ENCODE measurements at places on chromosomes 13 and 19. TPM values are rescaled to one million over a fixed set of nuclear protein-coding genes. Genes with fewer than 3 reads are reported as not detected.

Gene PLA2G4C
- total RNA-seq: 1.6 TPM

DNA sequence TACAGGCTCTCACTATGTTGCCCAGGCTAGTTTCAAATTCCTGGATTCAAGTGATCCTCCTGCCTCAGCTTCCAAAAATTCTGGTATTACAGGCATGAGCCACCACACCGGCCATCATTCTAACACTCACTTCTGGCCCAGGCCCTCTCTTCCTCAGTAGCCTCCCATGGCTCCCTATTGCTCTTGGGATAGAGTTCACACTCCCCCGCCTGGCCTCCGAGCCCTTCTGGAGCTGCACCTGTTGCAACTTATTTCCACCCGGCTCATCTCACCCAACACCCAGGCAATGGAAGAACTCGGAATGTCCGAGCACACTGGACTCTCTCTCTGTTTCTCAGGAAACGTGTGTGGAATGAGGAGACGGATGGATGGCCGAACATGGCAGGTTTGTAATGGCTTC is 9.0 kb upstream of the SBK3 start:
- no peaks in the 10 kb centered on the region for H3K4me1 ChIP-seq
- peaks cover 22% of the 10 kb centered on the region for H3K27me3 ChIP-seq
- H3K27ac ChIP-seq: no peak overlapping the region

DNA sequence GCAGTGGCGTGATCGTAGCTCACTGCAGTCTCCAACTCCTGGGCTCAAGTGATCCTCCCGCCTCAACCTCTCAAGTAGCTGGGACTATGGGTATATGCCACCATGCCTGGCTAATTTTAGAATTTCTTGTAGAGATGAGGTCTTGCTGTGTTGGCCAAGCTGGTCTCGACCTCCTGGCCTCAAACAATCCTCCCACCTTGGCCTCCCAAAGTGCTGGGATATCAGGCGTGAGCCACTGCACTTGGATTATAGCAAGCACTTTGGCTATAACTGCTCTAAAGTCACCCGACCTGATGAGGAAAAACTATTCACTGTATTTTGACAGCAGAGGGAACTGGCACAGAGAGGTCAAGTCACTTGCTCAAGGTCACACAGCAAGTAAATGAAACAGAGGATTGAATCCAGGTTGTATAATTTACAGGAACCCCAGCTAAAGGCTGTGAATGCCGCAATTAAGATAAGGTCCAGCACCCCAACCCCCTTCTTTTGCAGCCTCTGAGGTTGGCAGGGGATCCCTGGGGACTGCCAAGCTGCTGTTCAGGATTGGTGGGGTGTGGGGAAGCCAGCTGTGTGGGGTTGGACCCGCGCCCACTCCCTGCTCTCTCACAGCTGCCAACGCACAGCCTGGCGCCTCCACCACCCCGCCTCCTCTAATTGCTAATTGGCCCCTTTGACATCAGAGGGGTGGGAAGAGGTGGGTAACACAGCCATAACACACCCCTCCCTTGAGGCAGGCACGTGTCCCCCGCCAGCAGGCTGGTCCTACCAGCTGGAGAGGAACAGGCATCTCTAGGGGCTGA is 6.0 kb downstream of the TMIGD2 start:
- no peaks in the 10 kb centered on the region for H3K36me3 ChIP-seq
- H3K27me3 ChIP-seq: no peaks in the 10 kb centered on the region
- peaks cover 34% of the 10 kb centered on the region for H3K4me1 ChIP-seq
- no peak overlapping the region for H3K4me3 ChIP-seq

Gene COPE
- 145 TPM for total RNA-seq

- peaks cover 55% of the 10 kb centered on the region for H3K36me3 ChIP-seq
- no peak overlapping the region for H3K27ac ChIP-seq
- no peak for DNase-seq
- no peaks in the 10 kb centered on the region for H3K27me3 ChIP-seq
- H3K4me3 ChIP-seq: no peak overlapping the region
These were observed 53.6 kb downstream of the ZNF254 start for GRCh38 chr19:24140591-24140990.

Gene LILRB4
- total RNA-seq: 0.47 TPM

DNA sequence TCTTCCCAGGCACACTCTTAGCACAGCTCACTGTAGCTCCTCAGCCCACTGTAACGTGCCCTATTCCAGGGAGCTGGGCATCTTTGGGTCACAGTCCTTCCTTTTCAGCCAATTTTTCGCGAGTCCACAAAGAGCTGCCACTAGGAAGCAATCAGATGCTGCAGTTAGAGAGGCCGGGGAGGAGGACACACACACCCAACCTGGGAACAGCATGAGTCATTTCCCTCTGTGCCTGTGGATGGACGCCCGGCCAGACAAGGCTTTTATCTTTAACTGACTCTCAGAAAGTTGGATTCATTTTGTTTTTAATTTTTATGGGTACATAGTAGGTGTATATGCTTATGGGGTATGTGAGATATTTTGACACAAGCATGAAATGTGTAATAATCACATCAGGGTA is 918.6 kb downstream of the UQCRFS1 start:
- H3K36me3 ChIP-seq: no peaks in the 10 kb centered on the region
- peaks cover 14% of the 10 kb centered on the region for H3K27me3 ChIP-seq
- no peak for DNase-seq
- H3K4me1 ChIP-seq: peaks cover 2% of the 10 kb centered on the region
- H3K4me3 ChIP-seq: no peak overlapping the region

Gene CYP4F8
- not detected for total RNA-seq

Gene MED4
- 47.1 TPM for total RNA-seq

DNA sequence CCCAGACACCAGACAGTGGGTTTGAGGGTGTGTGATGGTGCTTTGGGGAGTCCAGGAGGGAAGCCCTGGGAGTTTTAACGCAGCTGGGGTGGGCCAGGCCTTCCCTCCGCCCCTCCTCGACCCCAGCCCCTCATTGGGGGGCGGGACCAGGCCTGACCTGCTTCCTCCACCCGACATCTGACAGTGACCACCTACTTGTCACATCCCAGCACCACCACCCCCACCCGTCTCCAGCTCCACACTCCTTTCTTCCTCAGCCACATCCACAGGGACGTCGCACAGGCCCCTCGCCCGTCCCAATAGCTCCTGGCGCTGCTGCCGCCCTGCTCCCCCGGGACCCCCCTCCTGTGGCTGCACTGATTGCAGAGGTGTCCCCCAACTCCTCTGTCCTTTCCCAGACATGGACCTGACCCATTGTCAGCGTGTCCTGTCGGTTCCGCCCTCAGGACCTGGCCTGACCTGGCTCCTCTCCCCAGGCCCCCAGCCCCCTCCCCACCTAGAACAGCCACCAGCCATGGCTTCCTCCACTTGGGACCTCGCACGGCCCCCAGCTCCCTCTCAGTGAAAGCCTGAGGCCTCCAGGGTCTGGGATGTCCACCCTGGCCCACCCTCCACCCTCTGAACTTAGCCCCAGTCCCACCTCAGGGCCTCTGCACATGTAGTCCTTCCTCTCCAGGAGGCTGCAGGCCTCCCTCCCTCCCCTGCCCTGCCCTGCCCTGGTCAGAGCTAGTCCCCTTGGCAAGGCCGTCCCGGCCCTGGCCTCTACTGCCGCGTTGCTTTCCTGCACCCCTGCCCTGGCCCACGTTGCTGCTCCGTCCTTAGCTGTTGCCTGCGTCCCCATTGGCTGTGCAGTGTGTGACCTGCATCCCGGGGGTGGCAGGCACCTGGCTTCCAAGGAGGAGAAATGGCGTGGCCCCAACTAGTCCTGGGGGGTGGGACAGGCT is 30.4 kb downstream of the COMP start:
- H3K27me3 ChIP-seq: no peaks in the 10 kb centered on the region
- DNase-seq: no peak
- no peak overlapping the region for H3K27ac ChIP-seq
- H3K36me3 ChIP-seq: no peaks in the 10 kb centered on the region

DNA sequence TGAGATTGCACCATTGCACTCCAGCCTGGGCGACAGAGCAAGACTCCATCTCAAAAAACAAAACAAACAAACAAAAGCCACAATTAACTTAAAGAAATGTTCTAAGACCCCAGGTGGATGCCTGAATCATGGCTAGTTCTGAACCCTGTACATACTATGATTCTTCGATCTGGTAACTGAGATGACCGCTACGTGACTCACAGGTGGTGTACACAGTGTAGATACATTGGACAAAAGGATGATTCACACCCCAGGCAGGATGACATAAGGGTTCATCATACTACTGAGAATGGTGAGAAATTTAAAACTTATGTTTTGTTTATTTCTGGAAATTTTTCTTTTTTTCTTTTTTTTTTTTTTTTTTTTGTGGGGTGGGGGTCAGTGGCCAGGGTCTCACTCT is 6.5 kb downstream of the ZNF426 start:
- H3K27me3 ChIP-seq: no peaks in the 10 kb centered on the region
- peaks cover 68% of the 10 kb centered on the region for H3K36me3 ChIP-seq
- DNase-seq: no peak
- H3K4me3 ChIP-seq: no peak overlapping the region
- no peak overlapping the region for H3K27ac ChIP-seq
- peaks cover 10% of the 10 kb centered on the region for H3K4me1 ChIP-seq

DNA sequence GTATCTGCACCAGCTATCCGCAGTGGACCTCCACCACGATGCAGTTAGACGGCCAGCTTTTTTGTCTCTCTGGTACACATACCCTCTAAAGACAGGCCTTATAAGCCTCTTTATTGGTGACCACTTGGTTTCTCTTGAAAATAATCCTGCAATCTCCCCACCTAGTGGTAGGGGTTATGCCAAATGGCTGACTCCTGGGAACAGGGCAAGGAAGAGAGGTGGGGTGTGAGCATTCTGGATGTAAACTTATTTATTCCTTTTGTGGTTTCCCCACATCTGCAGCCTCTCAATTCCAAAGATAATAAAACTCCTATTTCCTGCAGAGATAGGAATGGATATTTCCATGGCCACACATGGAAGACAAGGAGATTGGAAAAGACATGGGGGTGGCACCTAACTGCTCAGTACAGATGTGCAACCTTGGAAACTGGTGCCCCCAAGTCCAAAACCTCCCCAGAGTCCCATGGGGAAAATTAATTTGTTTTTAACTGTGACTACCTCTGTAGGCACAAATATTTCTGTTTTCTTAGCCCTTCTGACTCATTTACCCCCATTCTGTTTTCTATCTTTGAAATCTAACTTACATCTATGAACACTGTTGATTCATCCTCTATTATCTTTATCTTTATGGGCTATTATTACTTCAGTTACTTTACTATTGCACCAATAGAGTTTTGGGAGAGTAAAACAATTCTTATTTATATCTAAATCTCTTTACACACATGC is 112.7 kb upstream of the TSHZ3 start:
- H3K27ac ChIP-seq: no peak overlapping the region
- peaks cover 11% of the 10 kb centered on the region for H3K27me3 ChIP-seq
- H3K4me1 ChIP-seq: no peaks in the 10 kb centered on the region
- DNase-seq: no peak
- no peaks in the 10 kb centered on the region for H3K36me3 ChIP-seq

Gene F10
- total RNA-seq: not detected

- no peak overlapping the region for H3K4me3 ChIP-seq
- H3K4me1 ChIP-seq: peaks cover 50% of the 10 kb centered on the region
- H3K36me3 ChIP-seq: peaks cover 10% of the 10 kb centered on the region
- H3K27ac ChIP-seq: no peak overlapping the region
- DNase-seq: no peak
These were observed 1.4 kb upstream of the SRRM5 start for GRCh38 chr19:43610493-43610892.

Gene S1PR5
- 0.81 TPM for total RNA-seq

DNA sequence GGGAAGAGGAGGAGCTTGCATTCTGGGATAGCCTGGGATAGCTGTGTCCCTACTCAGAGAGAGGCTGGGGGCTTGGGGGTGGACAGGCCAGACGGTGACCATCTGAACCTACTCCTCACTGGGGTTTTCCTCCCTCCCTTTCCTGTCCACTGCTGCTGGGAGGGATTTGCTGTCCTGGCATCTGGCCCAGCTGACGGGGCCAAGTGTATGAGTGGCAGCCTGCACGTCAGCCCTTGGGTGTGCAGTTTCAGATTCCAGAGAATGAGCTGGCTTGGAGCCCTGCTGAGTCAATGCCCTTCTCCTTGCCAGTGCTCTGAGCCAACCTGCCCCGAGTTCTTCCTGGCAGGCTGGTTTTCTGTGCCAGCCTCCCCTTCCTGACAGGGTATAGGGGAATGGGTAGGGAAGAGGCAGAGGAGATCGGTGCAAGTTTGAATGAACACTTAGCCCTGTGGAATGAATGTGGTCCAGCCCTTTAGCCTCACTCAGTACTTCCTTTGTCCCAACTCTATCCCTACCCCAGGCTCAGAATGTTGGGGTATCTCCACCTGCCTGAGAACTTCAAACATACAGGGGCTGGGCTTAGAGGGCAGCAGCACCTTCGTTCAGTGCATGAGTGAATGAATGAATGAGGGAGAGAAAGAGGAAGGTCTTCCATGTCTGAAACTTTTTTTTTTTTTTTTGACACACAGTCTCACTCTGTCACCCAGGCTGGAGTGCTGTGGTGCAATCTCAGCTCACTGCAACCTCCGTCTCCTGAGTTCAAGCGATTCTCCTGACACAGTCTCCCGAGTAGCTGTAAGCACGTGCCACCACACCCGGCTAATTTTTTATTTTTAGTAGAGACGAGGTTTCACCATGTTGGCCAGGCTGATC is 1.8 kb upstream of the ANGPTL4 start:
- no peak overlapping the region for H3K27ac ChIP-seq
- no peak for DNase-seq
- H3K36me3 ChIP-seq: no peaks in the 10 kb centered on the region
- peak overlapping the region; percentile 80 for H3K4me3 ChIP-seq

DNA sequence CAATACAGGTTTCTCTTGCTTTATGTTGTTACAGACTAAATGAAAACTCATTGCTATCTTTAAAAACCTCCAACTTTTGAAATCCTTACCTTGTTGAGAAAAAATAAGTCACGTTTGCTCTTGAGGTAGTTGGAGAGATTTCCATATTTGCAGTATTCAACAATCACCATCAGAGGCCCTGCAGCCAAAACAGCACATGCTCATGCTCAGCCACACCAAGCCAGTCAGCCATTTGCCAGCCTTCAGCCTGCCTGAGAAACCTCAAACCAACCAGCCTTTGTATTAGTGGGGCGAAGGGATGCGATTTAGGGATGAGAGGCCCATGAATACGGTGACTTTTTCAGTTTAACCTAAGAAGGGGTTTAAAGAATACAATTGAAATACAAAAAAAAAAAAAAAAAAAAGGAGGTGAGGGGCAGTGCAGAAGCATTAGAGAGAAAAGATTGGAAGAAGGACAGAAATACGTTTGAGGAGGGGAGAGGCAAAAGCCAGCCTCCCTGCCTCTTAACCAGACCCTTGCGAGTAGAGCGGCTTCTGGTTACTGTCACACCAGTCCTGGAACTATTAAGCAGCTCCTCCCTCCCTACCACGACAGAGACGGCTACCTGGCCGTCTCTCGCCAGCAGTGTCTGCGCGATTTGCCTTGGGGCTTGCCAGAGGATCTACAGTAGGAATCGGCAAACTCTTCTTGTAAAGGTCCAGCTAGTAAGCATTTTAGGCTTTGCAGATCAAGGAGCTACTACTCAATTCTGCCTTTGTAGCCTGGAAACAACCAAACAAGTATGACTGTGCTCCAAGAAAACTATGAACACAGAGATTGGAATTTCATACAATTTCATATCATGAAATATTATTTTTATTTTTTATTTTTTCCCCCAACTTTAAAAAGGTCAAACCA is 167.3 kb downstream of the FLT1 start:
- no peak overlapping the region for H3K27ac ChIP-seq
- H3K27me3 ChIP-seq: no peaks in the 10 kb centered on the region
- no peak for DNase-seq

GRCh38 chr19:1102407-1103131 is 1.2 kb upstream of the GPX4 start:
- no peaks in the 10 kb centered on the region for H3K36me3 ChIP-seq
- no peaks in the 10 kb centered on the region for H3K27me3 ChIP-seq
- no peak for DNase-seq
- peak overlapping the region; percentile 91 for H3K27ac ChIP-seq
- H3K4me1 ChIP-seq: peaks cover 54% of the 10 kb centered on the region
